ENCODE measurements at places on chromosomes 12 and 14. TPM values are rescaled to one million over a fixed set of nuclear protein-coding genes. Genes with fewer than 3 reads are reported as not detected.

Gene EGLN3
- 0.64 TPM for total RNA-seq

Gene LRP1-AS
- total RNA-seq, result not detected

Gene ZNF385A
- 2.2 TPM for total RNA-seq

Gene TPPP2
- total RNA-seq, result not detected

Gene VPS29
- total RNA-seq, result 88.3 TPM

Gene HEBP1
- 19.9 TPM for total RNA-seq

Gene MUCL1
- not detected for total RNA-seq

Gene TAS2R19
- total RNA-seq, result 7.8 TPM

Gene PLA2G1B
- total RNA-seq, result not detected

Gene KRT79
- not detected for total RNA-seq

Gene TIGAR
- 20.7 TPM for total RNA-seq

Gene NELL2
- not detected for total RNA-seq

Gene FAM181A
- not detected for total RNA-seq

Gene CCDC177
- not detected for total RNA-seq

Gene TAS2R50
- 5.8 TPM for total RNA-seq

Gene SYNDIG1L
- not detected for total RNA-seq

Gene IQSEC3
- total RNA-seq, result under 0.01 TPM

Gene KRT77
- not detected for total RNA-seq

Gene KCNH5
- total RNA-seq, result under 0.01 TPM

Gene GUCY2C
- not detected for total RNA-seq

Gene GPR162
- 2.6 TPM for total RNA-seq

Gene KLHL33
- 0.43 TPM for total RNA-seq

All from fibroblast of villous mesenchyme (primary cell).